Stimulated activated CD4-positive, alpha-beta T cell treated with anti-CD3 and anti-CD28 coated beads, TNF-alpha, amount 100 ng/mL, for 24 hours (primary cell): ENCODE measurements at places on chromosomes 11 and 22.
A peak's percentile ranks its signal among the peaks of the same experiment; 100 is the strongest.

DNA sequence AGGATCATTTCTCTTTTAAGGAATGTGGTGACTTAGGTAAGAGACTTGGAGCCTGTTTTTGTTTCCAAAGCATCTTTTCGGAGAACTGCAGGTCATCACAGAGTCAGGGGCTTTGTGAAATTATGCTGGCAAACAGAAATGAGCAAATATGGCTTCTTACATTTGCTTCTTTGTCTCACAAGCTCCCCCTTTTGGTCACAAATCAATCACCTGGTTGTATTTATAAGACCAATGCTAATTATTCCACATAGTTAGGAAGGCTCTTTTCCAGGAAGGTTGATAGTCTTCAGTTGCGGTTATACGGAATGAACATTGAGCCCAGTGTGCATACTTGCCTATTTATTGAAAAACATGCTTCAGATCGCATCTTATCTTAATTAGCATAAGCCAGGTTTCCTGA, 34.6 kb upstream of the CEP126 start:
- DNase-seq = no peak

DNA sequence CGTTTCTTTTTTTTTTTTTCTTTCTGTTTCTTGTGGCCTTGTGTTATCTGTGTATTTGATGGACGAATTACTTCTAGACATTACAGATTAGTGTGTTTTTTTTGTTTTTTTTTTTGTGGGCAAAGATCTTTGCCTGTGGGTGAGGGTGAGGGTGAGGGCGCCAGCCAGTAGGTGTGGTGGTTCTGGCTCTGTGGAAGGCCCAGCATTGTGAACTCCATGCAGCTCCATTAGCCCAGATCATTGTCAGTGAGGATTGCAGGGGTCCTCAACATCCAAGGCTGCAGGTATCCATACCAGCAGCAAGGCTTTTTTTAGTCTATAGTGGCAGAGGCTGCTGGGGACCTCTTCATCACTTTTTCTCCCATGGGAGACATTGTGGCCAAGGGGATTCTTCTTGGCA, 13.7 kb downstream of the BIRC2 start:
- no peak for DNase-seq

GRCh38 chr11:125215976-125216375, 51.4 kb downstream of the PKNOX2 start:
- no peak for DNase-seq

- no peak for DNase-seq
Measured at GRCh38 chr11:64136765-64137441, 29.0 kb downstream of the MACROD1 start.

- DNase-seq = no peak
Measured at GRCh38 chr11:70511345-70511744, 113.0 kb downstream of the CTTN start.

DNA sequence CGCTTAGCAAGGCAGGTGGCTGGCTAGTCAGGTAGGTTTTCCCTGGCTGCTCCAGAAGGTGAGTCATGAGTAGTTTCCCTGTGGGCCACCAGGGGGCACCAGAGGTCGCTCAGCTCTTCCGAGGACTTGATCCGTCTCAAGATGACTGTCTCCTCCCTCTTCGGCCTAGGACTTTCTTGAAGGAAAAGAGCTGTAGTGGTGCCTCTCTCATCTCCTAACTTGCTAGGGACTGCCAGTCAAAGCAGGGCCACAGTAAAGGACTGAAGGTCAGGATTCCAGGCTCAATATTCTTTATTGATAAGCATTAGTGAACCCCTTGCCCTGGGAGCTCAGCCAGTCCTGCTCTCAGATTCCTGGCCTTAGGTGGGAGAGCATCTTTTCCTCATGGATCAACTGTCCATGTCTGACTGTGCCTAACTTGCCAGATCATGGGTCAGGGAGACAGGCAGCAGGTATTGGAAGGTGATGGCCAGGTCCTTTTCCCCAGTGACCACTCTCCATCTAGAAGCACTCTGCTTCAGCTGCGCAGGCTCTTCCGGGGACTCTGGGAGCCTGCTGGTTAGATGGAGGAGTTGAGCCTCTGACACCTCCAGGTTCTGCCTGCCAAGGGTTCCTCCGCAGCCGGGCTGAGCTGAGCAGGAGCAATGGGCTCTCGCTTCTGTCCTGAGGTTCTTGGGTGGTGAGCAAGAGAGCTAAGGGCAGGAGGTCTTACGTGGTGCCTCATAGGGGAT, 1.9 kb downstream of the POLD4 start:
- DNase-seq = peak; percentile 57

- DNase-seq = no peak
Measured at GRCh38 chr11:70548976-70549375, 150.6 kb downstream of the CTTN start.

DNA sequence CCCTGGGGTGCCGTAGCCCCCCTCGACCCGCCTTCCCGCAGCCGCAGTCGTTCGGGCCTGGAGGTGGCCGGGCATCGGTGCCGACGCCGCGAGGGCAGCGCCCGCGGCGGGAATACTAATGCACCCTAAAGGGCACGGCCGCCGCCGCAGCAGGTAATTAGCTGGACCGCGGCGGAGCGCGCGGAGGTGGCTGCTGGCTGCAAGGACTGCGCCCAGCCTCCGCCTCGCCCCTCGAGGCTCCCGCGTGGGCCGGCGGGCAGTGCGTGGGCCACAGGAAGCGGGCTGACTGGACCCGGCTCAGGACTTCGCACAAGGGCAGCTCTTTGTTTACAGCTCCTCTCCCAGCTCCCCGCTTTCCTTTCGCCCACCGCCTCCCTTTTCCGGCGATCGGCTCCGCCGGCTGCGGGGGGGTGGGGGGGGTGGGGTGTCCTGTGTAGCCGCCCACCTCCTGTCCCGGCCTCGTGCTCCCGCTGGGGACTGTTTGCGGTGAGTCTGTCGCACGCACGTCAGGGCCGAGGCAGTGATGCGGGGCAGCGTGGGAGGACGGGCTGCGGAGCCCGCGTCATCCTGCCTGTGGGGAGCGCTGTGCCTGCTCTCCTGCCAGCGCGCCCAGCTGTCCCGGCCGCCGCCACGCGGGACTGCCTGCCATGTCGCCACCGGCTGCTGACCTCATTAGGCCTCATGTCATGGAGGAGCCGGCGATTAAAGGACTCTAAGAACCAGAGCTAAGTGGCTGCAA, 53.2 kb downstream of the GRIK4 start:
- peak; percentile 35 for DNase-seq

DNA sequence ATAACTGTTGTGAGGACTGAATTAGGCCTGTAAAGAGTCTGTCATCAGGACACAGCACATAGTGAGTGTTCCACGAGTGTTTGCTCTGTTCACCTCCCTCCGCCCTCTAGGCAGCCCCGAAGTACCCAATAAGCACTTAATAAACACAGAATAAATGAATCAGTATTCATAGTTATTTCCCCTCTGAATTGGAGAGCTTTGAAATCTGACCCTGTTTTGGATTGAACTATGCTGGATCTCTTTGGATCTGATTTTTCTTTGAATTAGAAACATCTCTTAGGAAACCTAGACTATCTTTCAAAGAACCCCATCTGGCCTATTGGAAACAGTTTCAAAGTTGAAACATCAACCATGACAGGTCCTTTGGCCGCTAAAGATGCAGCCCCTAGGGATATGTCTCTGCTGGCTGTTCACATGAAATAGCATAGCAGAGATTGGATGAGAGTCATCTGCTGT, 615.5 kb downstream of the NTM start:
- no peak for DNase-seq

GRCh38 chr11:116070520-116070919, 566.3 kb upstream of the CADM1 start:
- DNase-seq = no peak

DNA sequence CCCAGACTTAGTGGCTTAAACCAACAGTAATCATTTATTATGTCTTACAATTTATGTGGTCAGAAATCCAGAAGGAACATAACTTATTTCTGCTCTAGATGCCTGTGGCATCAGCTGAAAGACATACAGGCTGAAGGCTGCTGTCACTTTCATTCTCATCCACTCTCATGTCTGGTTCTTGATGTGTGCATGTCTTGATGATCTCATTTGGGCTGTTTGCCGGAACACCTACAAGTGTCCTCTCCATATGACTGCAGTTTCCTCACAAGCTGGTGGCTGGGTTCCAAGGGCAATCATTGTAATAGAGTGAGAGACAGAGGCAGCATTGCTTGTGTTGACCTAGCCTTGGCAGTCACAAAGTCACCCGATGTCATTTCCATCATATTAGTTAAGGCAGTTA, 1375.9 kb upstream of the RAG2 start:
- DNase-seq = no peak

- no peak for DNase-seq
Measured at GRCh38 chr11:26909515-26909914, 84.4 kb upstream of the FIBIN start.
